ENCODE measurements at places on chromosomes 3 and 15. TPM values are rescaled to one million over a fixed set of nuclear protein-coding genes. Genes with fewer than 3 reads are reported as not detected.

The CDCP1 gene
- not detected for polyA plus RNA-seq

The MYL3 gene
- polyA plus RNA-seq: not detected

The VGLL3 gene
- polyA plus RNA-seq: 0.16 TPM

The TFG gene
- 76.0 TPM for polyA plus RNA-seq

The GOLGA6L4 gene
- 8.4 TPM for polyA plus RNA-seq

The EMC7 gene
- polyA plus RNA-seq: 69.6 TPM

The RARB gene
- polyA plus RNA-seq: 13.2 TPM

The ZKSCAN7 gene
- polyA plus RNA-seq: 23.9 TPM

The NCBP2 gene
- 145 TPM for polyA plus RNA-seq

The ZPLD1 gene
- polyA plus RNA-seq: not detected

The SCAANT1 gene
- not detected for polyA plus RNA-seq

The C2CD4A gene
- not detected for polyA plus RNA-seq

The GRM2 gene
- polyA plus RNA-seq: 11.6 TPM

The SELENOT gene
- polyA plus RNA-seq: 249 TPM

The C3orf70 gene
- polyA plus RNA-seq: 3.3 TPM

The CYP8B1 gene
- not detected for polyA plus RNA-seq

The FHIT gene
- polyA plus RNA-seq: not detected

The ADCY5 gene
- 8.4 TPM for polyA plus RNA-seq

The CRYGS gene
- polyA plus RNA-seq: 7.7 TPM

The TGM4 gene
- not detected for polyA plus RNA-seq

The CIDEC gene
- polyA plus RNA-seq: not detected

The SLC12A1 gene
- 0.67 TPM for polyA plus RNA-seq

The SLC6A1 gene
- polyA plus RNA-seq: 43.2 TPM

The INSYN1 gene
- 21.3 TPM for polyA plus RNA-seq

The CHST13 gene
- not detected for polyA plus RNA-seq

The SAMD7 gene
- polyA plus RNA-seq: not detected

The TMEM62 gene
- polyA plus RNA-seq: 8.7 TPM

The ACKR2 gene
- polyA plus RNA-seq: not detected

The RAMAC gene
- 116 TPM for polyA plus RNA-seq

The CDV3 gene
- 77.1 TPM for polyA plus RNA-seq

The IRAK2 gene
- 1.1 TPM for polyA plus RNA-seq

The MORC1 gene
- not detected for polyA plus RNA-seq

The ROPN1B gene
- 0.11 TPM for polyA plus RNA-seq

The ZMYND10 gene
- polyA plus RNA-seq: 5.2 TPM

Data from neural cell (in vitro differentiated cells).